ENCODE measurements at places on chromosomes 16 and 17.

DNA sequence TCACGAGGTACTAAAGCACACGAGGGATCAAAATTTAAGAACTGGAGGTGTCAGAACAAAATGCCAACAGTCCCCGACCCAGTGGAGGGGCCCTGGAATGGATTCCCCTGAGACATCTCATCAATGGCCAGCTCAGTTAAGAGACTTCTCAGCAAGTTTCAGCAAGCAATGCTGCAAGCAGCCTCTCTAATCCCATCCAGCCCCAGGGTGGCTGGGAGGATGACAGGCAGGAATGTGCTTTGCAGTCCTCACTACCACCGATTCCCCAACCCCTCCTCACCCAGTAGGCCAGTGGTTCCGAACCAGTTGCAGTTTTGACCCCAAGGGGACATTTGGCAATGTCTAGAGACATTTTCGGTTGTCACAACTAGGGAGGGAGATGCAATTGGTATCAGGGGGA, 8.7 kb downstream of the GPRC5B start:
- DNase-seq, result no peak

DNA sequence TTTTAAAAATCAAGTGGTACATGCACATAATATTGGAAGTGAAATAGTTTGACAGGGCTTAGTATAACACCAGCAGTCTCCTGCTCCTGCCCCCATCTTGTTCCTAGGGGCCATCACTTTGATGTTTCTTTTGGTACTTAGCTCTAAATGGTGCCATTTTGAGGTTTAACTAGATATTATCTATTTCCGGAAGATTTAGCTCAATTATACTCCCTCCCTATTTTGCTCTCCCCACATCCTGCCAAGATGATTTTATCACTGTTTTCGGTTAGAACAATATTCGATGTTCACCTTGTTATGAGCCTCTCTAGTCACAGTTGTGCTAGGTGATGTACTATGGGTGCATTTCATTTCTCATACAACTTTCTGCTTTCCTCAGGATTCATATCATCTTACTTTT, 20.0 kb upstream of the SLC35G3 start:
- DNase-seq, result no peak

DNA sequence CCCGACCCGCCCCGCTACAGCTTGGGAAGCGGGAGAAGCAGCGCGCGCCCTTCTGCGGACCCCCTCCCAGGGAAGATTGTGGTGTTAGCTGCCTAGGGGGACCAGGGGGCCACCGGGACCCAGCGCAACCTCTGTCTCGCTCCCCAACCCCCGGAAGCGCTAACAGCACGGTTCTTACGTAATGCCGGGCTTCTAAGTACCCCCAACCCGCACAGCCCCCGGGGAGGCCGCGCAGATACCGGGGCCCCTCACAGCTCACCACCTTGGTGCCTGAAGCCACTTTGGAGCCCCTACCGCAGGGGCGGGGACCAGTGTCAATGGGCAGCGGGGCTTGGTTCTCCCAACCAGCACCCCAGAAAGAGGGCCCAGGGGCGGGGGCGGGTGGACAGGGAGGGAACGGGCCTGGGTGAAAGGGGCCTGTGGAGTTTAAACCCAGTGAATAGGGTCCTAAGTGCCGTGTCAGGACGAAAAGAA, 348 bp downstream of the MPP2 start:
- DNase-seq, result no peak

- no peak for DNase-seq
Observed at GRCh38 chr17:39706921-39707337, 7.1 kb downstream of the ERBB2 start.

Data from SK-N-DZ (cell line).